Bronchial epithelial cell (primary cell): ENCODE measurements at places on chromosomes 1 and 21. TPM values are rescaled to one million over a fixed set of nuclear protein-coding genes. Genes with fewer than 3 reads are reported as not detected.

DNA sequence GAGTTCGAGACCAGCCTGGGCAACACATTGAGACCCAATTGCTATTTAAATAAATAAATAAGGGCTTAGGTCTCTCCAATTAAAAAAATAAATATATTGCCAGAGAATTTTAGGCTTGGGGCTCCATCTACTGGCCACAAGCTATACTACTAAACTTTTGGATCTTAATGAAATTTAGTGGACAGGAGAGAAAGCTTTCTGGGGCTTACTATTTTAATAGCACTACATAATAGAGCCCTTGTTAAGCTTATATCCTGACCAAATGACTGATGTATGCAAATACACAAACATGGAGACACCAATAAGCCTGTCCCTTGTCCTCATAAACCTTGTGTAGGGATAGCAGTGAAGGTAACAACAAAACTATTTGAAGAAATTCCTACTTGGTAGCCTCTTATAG is 18.4 kb downstream of the CCT3 start:
- DNase-seq, result peak; percentile 21

- DNase-seq, result no peak
These were observed 149.0 kb upstream of the C1orf87 start for GRCh38 chr1:60222360-60223115.

Gene SLC44A5
- total RNA-seq, result under 0.01 and 0.38 TPM in 2 replicates

Gene TMPRSS15
- total RNA-seq, result not detected in 2 replicates
